ENCODE measurements at places on chromosomes 12 and 14. TPM values are rescaled to one million over a fixed set of nuclear protein-coding genes. Genes with fewer than 3 reads are reported as not detected.

DNA sequence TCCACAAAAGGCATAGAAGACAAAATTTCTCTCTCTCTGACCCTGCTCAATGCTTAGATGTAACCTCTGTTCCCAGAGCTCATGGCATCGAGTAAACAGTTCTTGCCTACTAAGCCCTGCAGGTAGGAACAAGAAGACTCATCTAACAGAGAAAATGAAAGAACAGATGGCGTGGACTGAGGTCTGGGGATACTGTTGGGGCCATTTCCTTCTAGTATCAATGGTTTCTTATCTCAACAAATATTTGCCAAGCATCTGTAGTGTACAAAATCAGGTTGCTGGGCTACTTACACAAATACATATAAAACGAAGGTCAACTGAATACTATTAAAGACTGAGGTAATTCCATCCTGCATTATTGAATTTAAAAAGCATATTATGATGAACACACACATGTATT lies 93.3 kb downstream of the RIMBP2 start:
- no peak for DNase-seq

The OR6C2 gene
- polyA plus RNA-seq, result not detected

GRCh38 chr12:99147130-99147529 lies 500.4 kb upstream of the GARIN6 start:
- DNase-seq, result no peak

GRCh38 chr14:29536886-29537511 lies 390.6 kb downstream of the PRKD1 start:
- no peak for DNase-seq

- DNase-seq, result no peak
Observed at GRCh38 chr12:106227641-106228319, 20.0 kb downstream of the CKAP4 start.

GRCh38 chr12:46585854-46586621 lies 213.5 kb upstream of the SLC38A2 start:
- DNase-seq, result no peak

GRCh38 chr14:75018694-75019093 lies 16.0 kb downstream of the EIF2B2 start:
- DNase-seq, result peak; percentile 66

DNA sequence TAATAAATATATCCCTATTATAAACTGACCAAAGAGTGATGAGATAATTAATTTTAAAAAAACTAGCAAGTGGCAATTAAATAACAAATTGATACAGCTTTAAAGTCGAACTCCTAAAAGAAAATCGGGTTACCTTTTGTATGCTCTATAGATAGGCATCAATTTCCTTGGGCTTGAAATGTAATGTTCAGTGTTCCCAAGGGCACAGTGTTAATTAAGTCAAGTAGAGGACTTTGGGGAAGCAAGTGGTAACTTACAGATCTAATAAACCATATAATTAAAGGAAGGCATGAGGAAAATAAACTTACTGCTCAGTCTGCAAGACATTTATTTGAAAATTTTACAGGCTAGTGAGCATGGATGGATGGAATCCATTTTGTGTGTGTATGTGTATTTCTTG lies 220.9 kb downstream of the FSCB start:
- DNase-seq, result no peak

DNA sequence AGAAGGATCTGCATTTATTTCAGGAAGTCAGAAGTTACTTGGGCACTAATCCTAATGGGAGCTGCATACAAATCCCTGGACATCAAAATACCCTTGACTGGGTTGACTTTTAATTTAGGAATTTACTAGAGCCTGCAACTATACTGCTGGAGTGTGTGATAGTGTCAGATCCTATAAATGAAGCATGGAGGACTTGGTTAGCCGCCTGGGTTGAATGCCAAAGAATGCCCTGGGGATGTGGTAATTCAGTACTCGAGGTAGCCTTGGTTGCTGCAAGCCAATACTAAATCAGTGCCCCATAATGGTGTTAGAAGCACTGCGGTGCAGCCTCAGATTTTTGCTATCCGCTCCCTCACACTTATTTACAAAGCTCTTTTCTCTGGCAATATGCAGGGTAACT lies 184.9 kb downstream of the CAPZA3 start:
- no peak for DNase-seq

GRCh38 chr12:78186670-78187069 lies 356.0 kb downstream of the NAV3 start:
- no peak for DNase-seq

DNA sequence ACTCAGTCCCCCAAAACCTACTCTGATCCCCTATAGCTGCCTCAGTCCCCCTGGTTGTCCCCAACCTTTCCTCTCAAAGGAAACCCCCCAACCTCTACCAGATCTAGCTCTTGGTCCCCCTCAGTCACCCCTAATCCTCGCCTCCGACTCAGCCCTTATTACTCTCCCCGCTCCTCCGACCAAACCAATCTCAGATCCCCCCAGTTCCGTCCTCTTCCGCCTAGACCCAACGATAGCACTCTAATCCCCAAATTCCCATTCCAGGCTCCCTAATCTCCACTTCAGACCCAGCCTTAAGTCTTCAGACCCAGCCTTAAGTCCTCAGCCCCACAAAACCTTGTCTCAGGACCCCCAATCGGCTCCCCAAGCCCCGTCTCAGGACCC lies 612 bp downstream of the VPS37B start:
- DNase-seq, result no peak

Measured in renal pelvis (tissue), 12 donors.